ENCODE measurements at places on chromosomes 3 and 15. TPM values are rescaled to one million over a fixed set of nuclear protein-coding genes. Genes with fewer than 3 reads are reported as not detected.

C3orf85 gene
- not detected for total RNA-seq

MBD4 gene
- 16.6 TPM for total RNA-seq

CTXN2 gene
- not detected for total RNA-seq

NPRL2 gene
- 13.9 TPM for total RNA-seq

OR5K2 gene
- not detected for total RNA-seq

TIMP4 gene
- 11.9 TPM for total RNA-seq

CCR8 gene
- total RNA-seq = not detected

LRRK1 gene
- total RNA-seq = 19.9 TPM

ISG20 gene
- total RNA-seq = 32.2 TPM

DPPA2 gene
- total RNA-seq = not detected

RPL29 gene
- 1,353 TPM for total RNA-seq

MKRN2OS gene
- total RNA-seq = not detected

NXPE3 gene
- 21.0 TPM for total RNA-seq

POLQ gene
- total RNA-seq = 5.9 TPM

TEX9 gene
- total RNA-seq = 4.7 TPM

ARID3B gene
- total RNA-seq = 2.9 TPM

CD200 gene
- total RNA-seq = not detected

EPHA3 gene
- not detected for total RNA-seq

GRM2 gene
- total RNA-seq = 0.13 TPM

TBCCD1 gene
- total RNA-seq = 5.4 TPM

PTX3 gene
- 1.0 TPM for total RNA-seq

PRR20G gene
- total RNA-seq = 1.6 TPM

SMAD6 gene
- 26.9 TPM for total RNA-seq

FGF12 gene
- total RNA-seq = 0.81 TPM

LTF gene
- total RNA-seq = not detected

TJP1 gene
- total RNA-seq = 70.1 TPM

CFAP100 gene
- total RNA-seq = not detected

ETFA gene
- 254 TPM for total RNA-seq

GNB5 gene
- total RNA-seq = 46.5 TPM

KLHL40 gene
- total RNA-seq = not detected

SENP5 gene
- total RNA-seq = 5.1 TPM

LIPC gene
- 0.09 TPM for total RNA-seq

BMF gene
- 1.4 TPM for total RNA-seq

PP2D1 gene
- not detected for total RNA-seq

CHAC1 gene
- 8.2 TPM for total RNA-seq

C2CD4B gene
- 0.19 TPM for total RNA-seq

CCDC174 gene
- 15.7 TPM for total RNA-seq

NMB gene
- total RNA-seq = 26.0 TPM

ARHGEF26 gene
- 9.1 TPM for total RNA-seq

GPR160 gene
- 1.9 TPM for total RNA-seq

PTH1R gene
- total RNA-seq = 1.8 TPM

CBLB gene
- 20.3 TPM for total RNA-seq

APBA2 gene
- 15.5 TPM for total RNA-seq

GOLGA8Q gene
- 0.22 TPM for total RNA-seq

ERICH6 gene
- not detected for total RNA-seq

CNTN6 gene
- total RNA-seq = not detected

ECE2 gene
- total RNA-seq = not detected

SLC9A9 gene
- 0.31 TPM for total RNA-seq

SCN5A gene
- total RNA-seq = 0.38 TPM

COLQ gene
- 0.23 TPM for total RNA-seq

TRH gene
- not detected for total RNA-seq

GAP43 gene
- total RNA-seq = not detected

TMC3 gene
- total RNA-seq = not detected
